ENCODE measurements at places on chromosomes 11 and 22. TPM values are rescaled to one million over a fixed set of nuclear protein-coding genes. Genes with fewer than 3 reads are reported as not detected.

GRCh38 chr11:37786214-37786755 lies 1188.2 kb upstream of the RAG2 start:
- DNase-seq: no peak

DNA sequence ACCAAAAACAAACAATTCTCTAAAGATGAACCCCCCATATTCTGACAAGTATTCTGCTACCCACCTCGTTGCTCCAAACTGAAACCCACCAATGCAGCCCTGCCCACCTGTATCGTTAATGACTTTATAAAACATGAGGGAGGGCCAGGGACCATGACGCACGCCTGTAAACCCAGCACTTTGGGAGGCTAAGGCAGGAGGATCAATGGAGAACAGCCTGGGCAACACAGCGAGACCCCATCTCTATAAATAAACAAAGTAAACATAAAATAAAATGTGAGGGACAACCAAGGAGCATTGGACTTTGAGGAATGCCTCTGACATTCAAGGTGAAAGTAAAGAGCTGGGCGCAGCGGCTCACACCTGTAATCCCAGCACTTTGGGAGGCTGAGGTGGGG lies 39.8 kb upstream of the ATXN10 start:
- DNase-seq: no peak

- DNase-seq: no peak
Measured at GRCh38 chr11:117769533-117769932, 27.5 kb downstream of the DSCAML1 start.

- DNase-seq: no peak
Measured at GRCh38 chr11:117678658-117679406, 118.2 kb downstream of the DSCAML1 start.

DNA sequence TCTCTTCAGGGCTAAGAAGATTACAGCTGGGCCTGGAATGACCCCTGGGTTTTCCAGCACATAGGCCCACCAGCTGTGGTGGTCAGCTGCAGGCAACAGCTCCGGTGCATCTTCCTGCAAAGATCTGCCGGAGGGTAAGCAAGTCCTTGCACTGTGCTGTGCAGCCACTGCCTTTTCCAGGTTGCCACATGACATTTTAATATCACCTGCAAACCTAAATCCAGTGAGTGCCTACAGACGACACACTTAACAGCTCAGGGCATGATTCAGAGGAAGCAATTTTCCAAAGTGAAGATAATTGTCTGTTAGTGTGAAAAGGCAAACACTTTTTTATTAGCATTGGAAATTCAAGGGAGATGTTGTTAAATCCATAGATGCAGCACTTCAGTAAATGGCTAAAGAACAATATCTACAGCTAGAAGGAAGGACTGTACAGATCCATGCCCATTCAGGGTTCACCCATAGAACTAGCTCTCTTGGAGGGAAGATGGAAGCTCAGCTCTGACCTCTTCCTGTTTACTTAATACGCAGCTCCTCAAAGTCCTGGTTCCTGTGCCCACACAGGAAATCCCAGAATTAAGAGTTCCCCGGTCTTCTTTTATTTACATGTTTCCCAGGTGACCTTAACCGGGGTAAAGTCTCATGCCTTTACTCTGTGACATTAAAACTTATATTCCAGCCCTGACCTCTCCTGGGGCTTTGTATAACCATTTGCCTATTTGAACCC lies 13.3 kb upstream of the NRIP3 start:
- no peak for DNase-seq

DNA sequence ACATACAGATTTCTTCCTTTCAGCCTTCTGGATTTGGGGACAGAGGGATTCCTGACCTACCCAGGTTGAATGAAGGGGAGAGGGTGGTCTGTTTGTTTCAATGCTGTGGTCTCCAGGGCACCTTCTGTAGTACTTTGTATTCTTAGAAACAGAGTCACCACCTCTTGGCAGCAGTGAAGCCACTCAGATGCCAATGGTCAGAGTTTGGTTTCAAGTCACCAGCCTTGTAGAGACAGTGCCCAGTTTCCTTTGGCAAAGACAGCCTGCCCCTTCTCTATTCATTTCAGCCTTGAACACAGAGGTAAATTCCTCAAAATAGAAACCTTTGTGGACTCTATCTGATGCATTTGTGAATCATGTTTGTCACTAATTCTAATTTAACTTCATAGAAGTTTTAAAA lies 111.7 kb upstream of the RASSF10 start:
- no peak for DNase-seq

- no peak for DNase-seq
Measured at GRCh38 chr11:116888884-116889549, 51.6 kb upstream of the APOA1 start.

- no peak for DNase-seq
Measured at GRCh38 chr11:121577106-121577848, 124.5 kb upstream of the SORL1-AS1 start.

DNA sequence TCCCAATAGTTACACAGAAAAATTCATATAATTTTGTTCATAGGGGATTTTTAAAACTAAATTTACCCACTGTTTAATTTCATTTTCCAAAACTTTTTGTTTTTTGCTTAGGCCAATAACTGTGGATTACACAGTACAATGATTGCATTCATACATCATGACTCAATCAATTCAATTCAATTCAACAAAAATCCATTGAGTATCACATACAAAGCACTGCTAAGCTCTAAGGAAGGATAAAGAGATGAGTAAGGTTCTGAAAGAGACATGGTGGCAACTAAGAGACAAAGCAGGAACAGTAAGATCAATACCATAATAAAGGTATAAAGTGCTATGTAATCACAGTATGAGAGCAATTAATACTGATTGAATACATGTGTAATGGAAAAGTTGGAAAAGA lies 9.4 kb upstream of the LAYN start:
- DNase-seq: no peak

KDM4D gene
- total RNA-seq: 4.4 TPM

TEX54 gene
- total RNA-seq: not detected

GRCh38 chr11:7170431-7170830 lies 81.3 kb upstream of the SYT9 start:
- DNase-seq: no peak

DNA sequence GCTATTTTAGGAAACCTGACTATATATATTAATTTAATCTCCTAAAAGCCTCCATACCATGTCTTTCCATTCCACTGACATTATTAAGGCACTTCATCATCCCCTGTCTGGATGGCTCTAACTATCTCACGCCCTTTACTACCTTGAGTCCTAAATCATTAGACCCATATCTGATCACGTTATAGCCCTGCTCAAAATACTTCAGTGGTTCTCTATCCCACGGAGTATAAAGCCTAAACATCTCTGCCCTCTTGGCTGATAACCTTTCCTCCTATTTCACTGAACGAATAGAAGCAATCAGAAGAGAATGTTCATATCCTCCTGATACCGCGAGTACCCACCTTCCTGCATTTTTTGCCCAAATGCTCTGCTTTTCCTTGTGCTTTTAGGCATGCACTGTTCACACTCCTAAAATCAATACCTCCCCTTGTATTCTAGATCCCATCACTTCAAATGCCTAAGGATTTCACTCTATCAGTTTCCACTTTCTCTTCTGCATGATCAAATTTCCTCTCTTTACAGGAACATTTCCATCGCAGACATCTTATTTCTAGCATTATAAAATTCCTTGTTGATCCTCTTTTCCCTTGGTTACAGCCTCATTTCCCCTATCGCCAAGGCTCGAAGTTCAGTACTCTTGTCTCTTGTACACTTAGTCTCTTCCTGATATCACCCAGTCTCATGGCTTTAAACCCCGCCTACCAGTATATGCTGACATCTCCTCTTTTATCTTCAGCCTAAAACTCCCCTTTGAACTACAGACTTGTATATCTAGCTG lies 45.0 kb upstream of the BIRC3 start:
- DNase-seq: no peak

GRCh38 chr11:79078456-79078855 lies 362.4 kb downstream of the TENM4 start:
- no peak for DNase-seq

PDHX gene
- 52.5 TPM for total RNA-seq

DNA sequence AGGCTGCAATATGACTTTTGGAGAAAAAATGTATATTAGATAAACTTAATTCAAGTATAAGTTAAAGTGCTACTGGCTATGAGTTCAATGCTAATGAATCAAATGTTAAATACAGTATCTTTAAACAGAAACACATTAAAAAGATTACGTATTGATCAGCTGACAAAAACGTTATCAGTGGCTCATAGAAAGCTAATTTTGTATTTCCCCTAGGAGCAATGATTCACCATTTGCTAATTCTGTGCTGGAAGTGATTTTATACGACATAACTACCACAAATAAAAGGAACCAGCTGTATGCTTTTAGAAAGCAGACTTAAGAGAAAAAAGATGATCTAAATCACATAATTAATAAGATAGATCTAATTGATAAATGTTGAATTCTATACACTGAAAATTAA lies 43.6 kb downstream of the MRE11 start:
- no peak for DNase-seq

- no peak for DNase-seq
Measured at GRCh38 chr11:57764972-57765371, 3.4 kb downstream of the CTNND1 start.

CDPF1 gene
- total RNA-seq: 14.3 TPM

DNA sequence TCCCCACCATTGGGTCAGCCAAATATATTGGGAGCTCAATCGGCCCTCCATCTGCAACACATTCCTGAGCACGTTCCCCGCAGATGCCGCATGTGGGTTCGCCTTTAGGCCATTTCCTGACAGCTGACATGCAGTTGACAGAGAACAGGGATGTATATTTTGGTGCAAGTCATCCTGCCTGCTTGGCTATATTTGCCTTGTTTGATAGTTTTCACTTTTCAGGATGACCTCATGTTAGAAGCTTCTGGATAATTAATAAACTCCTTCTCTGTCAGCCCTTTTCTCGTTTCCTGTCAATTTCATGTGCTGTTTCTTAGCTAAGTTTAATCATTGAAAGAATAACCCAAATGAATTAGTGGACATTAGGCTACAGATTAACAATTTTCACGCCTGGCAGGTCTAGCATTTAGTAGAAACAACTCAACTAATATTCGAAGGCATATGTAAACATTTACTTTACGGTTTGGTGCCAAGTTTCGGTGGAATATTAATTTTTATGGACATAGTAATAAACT lies 105.8 kb upstream of the SLC5A12 start:
- no peak for DNase-seq
